ENCODE measurements at places on chromosomes 11 and 22.

- no peak for DNase-seq
Observed at GRCh38 chr11:32331792-32332191, 103.5 kb downstream of the WT1 start.

- no peak for DNase-seq
Observed at GRCh38 chr22:42595434-42595833, 19.2 kb downstream of the POLDIP3 start.

GRCh38 chr11:19164230-19164855 is 37.4 kb downstream of the CSRP3 start:
- DNase-seq: no peak

DNA sequence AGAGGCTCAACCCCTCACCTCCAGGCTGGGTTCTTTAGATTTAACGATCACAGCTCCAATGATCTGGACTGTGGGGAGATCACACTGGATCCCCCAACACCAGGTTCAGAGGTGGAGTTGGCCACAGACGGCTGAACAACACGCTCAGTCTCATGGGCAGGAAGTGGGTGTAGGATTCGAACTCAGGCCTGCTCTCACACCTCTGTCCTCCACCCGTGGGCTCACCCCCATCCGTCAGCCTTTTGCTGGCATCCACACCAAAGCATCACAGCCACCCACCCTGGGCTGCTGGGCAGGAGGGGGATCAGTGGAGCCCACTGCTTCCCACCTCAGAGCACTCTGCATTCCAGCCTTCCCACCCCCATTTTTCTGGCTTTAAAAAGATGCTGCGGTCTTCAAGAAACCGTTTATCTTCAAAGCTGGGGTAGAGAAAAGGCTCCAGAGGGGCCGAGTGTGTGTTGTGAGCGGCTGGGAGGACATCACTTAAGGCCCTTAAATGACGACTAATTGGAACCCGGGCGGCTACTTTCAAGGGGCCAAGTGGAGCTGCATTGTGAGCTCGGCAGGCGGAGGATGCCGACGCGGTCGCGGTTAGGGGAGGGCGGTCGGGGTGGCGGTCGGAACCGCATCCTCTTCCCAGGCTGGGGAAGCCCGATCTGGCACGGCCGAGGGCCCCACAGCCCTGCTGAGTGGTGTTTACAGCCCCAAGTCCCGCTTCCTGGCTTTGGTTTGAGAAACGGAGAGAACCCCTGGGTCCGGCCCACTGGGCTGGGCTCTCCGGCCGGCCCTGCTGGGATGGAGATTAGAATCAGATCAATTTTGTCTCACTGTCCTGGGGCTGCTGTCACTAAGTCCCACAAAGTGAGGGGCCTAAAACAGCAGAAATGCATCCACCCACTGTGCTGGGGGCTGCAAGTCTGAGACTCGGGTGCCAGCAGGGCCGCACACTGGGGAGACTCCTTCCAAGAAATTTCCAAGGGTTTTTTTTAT is 15.9 kb upstream of the FGF3 start:
- no peak for DNase-seq

DNA sequence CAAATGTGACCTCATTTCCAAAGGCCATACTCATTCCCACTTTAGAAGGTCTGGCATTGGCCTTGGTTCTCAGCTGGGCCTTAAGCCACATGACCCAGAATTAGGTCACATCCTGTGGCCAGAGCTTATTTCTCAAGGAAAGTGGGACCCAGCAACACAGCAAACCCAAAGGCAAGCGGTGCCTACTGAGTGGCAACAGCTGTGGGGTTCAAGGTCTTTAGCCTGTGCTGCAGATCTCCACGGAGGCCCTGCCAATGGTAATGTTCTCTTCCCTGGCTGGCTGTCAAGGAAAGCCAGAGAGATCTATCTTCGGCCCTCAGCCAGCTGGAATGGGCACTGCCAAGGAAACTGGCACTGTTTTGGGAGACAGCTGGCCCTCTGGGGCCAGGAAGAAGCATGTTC is 41.5 kb upstream of the TP53I11 start:
- DNase-seq: no peak

GRCh38 chr11:15484398-15484797 is 369.7 kb downstream of the INSC start:
- no peak for DNase-seq

DNA sequence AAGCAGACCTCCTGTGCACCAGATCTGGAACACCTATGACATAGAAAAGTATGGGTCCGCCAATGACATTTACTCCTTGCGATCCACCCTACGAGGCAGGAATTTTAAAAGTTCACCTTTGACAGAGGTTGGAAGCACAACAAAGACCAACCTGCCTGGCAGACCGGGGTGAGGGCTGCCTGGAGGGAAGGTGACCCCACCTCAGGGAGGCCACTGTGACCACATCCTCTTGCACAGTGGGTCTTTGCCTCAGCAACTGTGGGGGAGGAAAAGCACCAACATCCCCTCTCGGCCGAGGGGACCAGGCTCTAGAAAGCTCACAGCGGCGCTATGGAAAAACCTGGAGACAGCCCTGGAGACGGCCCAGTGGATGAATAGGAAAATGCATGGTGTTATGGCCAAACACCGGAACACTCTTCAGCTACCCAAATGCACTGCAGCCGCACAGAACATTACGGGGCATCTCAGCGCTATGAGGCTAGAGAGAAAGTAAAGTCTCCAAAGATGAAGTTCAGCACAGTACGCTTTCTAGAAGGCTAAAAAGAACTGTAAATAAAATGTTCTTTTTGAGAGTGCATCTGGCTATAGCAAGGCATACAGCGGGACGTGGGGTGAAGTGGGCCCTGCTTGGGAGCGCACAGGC is 1.8 kb upstream of the SHISAL1 start:
- DNase-seq: no peak
